ENCODE measurements at places on chromosomes 16 and 17.

DNA sequence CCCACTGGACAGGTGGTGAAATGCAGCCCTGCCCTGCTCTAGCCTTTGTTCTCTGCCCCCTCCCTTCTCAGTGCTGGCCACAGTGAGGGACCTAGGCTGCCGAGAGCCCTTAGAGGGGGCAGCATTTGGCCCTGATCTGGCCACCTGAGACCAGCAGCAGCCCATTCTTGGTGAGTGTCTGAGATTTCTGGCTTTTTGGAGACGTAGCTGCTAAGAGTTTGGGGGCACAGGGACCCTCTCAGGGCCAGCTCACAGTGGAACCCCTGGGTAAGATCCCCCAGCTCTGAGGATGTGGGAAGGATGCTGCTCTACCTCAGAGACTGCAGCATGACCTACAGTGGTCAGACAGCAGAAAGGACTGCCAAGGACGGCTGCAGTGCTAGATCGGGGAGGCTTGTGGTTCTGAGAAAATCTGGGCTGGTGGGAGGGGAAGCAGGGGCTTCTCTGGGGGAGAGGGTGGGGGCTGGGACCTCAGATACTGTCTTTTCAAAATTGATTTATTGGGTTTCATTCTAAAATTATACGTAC, 13.3 kb downstream of the GRB7 start:
- no peak for DNase-seq

DNA sequence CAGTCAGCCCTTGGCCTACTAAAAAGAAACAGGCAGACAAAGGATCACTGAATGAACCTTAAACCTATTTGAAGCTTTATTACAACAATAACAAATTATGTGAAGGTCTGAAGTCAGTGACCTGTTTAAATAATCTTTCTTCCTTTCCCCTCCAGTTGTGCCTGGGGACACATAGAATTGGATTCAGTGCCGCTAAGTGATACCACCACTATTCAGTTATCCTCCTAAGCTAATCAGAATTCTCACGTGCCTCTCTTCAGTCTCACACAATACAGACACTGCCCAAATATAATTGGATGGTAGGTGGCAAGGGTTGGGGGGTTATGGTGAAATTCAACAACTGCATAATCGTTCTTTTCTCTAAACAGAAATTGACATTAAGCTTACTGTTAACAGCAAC, 11.4 kb downstream of the TXNDC11 start:
- peak; percentile 47 for DNase-seq

- no peak for DNase-seq
Observed at GRCh38 chr17:76556765-76557367, 17.0 kb downstream of the PRCD start.

- DNase-seq = no peak
Observed at GRCh38 chr16:89195521-89196171, 4.7 kb downstream of the SLC22A31 start.

DNA sequence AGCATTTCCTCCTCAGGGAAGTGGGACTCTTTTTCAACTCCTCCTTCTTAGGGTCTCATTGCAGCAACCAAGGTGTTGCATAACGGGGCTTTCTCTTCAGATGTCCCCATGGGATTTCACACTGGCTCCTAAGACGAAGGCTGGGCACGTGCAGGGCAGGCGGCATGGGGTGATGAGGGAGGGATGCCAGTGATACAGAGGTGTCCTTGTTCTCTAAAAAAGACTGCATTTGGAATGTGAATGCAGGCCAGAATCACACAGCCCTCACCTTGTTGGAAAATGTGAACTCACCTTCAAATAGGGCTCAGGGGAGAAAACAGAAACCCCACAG, 105.6 kb downstream of the XYLT1 start:
- DNase-seq = no peak

GRCh38 chr17:72934927-72935326, 157.6 kb downstream of the SLC39A11 start:
- DNase-seq = no peak

GRCh38 chr17:72811976-72812687, 280.4 kb downstream of the SLC39A11 start:
- DNase-seq = no peak

DNA sequence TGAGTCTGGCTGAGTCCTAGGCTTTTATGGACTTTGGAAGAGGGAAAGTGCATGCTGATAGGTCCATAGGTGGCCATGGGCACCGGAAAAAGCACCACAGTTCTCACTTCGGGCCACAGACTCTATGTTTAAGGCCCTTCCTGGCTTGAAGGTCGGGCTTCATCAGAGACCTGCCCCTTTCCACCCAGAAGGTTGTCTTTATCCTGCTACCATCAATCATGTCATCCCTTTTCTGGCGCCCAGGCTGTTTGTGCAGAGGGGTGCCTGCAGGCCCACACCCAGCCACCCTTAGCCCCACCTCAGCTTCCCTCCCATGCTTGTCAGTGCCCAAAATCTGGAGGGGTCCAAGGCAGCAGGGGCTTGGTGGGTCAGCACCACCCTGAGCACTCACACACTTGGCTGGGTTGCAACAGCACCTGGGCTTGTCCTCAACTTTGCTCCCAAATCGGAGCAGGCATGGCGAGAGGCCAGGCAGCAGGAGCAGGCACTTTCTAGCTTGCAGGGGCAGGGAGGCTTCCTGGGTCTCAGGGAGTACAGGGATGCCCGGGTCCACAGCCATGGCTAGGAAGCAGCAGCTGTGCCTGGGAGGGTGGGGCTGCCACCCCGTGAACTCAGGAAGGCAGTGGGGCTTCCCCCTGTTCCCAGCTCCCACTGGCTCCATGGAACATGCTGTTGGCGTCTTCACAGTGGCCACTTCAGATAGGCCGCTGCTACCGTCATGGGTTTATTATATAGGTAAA, 63.8 kb upstream of the TOM1L1 start:
- no peak for DNase-seq

- DNase-seq = no peak
Observed at GRCh38 chr17:7897090-7897489, 8.5 kb downstream of the CHD3 start.

DNA sequence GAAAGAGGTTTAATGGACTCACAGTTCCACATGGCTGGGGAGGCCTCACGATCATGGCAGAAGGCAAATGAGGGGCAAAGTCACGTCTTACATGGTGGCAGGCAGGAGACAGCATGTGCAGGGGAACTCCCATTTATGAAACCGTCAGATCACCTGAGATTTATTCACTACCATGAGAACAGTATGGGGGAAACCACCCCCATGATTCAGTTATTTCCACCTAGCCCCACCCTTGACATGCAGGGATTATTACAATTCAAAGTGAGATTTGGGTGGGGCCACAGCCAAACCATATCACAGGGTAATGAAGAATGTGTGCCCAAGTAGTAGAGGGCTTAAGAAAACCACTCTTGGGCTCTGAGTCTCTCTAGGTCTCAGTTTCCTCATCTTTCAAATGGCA, 85.1 kb downstream of the PRKCB start:
- DNase-seq = no peak

GRCh38 chr16:15396948-15397594, 1.5 kb downstream of the MPV17L start:
- no peak for DNase-seq

DNA sequence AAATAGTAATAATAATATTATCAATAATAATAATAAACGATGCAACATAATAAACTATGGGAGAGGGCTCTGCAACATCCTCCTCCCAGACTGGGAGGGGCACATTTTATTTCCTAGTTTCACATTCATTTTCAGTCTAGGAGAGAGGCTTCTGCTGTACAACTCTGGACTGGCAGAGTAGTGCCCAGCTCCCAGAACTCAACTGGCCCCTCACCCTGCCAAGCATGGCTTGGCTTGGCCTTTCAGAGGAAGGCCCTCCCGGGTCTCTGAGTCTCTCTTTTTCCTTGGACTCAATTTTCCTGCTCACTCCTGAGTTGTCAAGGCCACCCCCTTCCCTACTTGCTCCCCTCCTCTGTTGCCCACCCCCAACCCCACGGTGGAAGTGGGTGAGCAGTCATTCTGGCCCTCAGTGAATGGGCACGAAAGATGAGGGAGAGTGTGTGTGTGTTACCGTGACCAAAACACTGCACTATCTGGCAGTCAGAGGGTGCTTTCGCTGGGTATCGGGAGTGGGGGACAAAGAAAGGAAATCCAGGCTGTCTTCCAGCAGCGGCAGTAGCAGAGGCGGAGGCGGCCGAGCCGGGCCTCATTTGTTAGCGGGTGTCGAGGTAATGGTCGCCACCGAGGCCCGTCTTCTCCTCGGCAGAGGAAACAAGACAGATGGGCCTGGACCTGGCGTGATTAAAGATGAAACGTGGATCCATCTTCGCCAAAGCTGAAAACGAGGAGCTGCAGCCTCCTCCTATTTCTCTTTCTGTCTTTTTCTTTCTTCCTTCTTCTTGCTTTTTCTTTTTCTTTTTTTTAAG, 2.3 kb downstream of the HOXB4 start:
- no peak for DNase-seq

DNA sequence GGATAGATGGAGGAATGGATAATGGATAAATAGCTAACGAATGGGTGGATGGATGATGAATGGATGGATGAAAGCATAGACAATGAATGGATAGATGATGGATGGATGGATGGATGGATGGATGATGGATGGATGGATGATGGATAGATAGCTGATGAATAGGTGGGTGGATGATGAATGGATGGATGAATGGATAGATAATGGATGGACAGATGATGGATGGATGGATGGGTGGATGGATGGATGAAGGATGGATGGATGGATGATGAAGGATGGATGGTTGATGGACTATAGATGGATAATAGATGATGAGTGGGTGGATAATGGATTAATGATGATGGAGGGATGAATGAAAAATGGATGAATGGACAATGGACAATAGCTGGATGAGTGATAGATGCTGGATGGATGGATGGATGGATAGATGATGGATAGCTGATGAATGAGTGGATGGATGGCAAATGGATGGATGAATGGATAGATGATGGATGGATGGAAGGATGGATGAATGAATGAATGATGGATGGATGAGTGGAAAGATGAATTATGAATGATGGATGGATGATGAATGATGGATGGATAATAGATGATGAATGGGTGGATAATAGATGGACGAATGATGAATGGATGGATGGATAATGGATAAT, 239.8 kb downstream of the KATNIP start:
- no peak for DNase-seq

GRCh38 chr16:8850279-8850885, 18.4 kb downstream of the CARHSP1 start:
- no peak for DNase-seq

DNA sequence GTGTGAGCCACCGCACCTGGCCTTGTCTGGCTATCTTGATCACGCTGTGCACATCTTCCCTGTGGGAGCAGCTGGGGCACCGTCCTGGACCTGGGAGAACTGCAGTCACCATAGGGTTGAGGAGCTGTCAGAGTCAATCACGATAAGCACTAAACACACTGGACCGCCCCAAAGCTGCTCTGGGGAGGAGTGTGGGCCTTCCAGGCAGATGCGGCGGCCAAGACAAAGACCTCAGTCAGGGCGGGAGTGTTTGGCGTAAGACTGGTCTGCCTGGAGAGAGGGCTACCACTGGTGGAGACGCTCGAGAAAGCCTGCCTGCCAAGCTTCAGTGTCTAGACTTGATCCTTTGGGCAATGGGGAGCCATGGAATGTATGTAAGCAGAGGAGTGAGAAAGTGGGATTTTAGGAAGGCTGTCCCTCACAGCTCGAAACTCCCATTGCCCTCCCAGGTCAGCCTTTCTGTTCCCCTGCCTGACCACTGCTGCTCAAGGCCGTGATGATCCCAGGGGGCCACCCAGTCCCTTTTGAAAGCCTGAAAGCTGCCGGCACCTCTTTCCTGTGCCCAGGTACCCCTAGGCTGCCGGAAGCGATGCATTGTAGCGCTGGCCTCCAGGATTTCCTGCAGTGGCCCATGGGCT, 29.3 kb upstream of the CIBAR2 start:
- no peak for DNase-seq

Data from foreskin melanocyte (primary cell).